ENCODE measurements at places on chromosomes 12 and 14.

GRCh38 chr12:130644566-130644965, 71.5 kb downstream of the RIMBP2 start:
- no peak for DNase-seq

GRCh38 chr12:44708218-44708617, 167.9 kb downstream of the NELL2 start:
- DNase-seq: no peak

DNA sequence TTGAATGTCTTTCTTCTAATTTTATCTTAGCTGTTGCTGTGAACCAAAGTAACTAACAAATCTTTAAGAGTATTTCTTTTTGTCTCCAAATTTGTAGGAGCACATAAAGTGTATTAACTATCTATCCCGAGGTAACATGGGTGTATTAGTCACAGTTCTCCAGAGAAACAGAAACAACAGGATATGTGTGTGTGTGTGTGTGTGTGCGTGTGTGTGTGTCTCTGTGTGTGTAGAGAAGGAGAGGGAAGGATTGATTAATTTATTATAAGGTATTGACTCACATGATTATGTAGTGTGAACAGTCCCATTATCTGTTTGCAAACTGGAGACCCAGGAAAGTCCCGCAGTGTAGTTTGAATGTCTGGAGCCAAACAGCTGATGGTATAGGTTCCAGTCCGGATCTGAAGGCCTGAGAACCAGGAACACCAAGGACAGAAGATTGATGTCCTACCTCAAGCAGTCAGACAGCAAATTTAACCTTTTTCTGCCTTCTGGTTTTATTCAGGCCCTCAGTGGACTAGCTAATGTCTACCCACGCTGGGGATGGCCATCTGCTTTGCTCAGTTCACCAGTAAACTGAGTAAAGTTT, 14.4 kb downstream of the G2E3 start:
- DNase-seq: no peak

DNA sequence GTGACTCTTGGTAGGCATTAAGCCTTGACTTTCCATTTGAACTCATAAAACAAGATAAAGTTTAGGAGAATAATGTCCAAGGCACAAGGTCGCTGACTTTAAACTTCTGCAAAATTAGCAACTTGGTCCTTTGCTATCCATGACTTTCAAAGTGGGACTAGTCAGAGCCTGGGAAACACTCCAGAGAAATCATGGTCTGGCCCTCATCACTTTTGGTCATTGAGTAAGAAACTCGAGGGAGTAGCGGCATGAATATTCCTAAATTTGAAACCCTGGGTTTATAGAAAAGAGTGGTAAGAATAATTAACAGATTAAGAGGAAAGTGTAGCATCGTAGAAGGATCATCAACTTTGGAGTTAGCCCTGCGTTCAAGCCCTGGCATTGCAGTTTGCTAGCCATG, 16.9 kb upstream of the APPL2 start:
- DNase-seq: no peak

DNA sequence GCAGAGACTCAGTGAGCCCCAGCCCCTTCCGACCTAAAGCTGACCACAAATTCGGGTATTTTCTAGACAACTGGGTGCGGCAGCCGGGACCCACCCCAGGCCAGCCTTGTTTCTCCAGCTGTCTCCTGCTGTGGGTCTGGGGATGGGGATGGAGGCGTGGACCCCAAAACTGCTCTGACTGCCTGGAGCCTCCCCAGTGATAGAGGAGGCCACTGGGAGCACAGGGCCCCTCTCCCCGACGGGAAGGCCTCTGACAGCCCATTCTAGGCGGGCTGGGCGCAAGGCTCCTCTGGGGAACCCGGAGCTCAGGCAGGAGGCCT, 38.2 kb upstream of the TDRD9 start:
- DNase-seq: no peak

GRCh38 chr12:53941187-53941586, 2.6 kb downstream of the HOXC13 start:
- no peak for DNase-seq

DNA sequence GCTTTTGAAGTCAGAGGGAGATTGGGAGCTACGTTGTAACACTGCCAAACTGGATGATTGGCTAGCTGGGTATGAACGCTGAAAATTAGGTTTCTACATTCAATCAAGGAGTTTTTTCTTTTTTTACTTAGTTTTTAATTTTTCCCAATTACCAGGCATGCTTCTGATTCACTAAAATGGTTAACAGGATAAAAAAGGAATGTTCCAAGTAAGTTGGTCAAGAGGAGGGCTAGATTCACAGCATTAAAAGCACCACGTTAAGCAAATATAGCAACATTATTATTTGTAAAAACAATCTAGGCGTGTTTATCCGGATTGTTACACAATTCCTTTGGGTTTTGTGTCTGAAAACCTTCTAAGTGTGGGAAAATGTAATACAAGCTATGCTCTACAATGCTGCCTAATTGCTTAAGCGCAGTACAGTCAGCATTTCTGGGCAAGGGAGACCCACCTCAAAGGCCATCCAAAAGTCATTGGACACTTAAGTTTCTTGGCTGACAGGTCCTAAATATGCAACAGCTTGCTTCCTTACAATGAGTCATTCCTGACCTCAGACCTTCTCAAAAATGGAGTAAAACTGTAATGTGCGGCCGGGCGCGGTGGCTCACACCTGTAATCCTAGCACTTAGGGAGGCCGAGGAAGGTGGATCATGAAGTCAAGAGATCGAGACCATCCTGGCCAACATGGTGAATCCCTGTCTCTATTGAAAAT, 1.2 kb downstream of the RPLP0 start:
- no peak for DNase-seq

DNA sequence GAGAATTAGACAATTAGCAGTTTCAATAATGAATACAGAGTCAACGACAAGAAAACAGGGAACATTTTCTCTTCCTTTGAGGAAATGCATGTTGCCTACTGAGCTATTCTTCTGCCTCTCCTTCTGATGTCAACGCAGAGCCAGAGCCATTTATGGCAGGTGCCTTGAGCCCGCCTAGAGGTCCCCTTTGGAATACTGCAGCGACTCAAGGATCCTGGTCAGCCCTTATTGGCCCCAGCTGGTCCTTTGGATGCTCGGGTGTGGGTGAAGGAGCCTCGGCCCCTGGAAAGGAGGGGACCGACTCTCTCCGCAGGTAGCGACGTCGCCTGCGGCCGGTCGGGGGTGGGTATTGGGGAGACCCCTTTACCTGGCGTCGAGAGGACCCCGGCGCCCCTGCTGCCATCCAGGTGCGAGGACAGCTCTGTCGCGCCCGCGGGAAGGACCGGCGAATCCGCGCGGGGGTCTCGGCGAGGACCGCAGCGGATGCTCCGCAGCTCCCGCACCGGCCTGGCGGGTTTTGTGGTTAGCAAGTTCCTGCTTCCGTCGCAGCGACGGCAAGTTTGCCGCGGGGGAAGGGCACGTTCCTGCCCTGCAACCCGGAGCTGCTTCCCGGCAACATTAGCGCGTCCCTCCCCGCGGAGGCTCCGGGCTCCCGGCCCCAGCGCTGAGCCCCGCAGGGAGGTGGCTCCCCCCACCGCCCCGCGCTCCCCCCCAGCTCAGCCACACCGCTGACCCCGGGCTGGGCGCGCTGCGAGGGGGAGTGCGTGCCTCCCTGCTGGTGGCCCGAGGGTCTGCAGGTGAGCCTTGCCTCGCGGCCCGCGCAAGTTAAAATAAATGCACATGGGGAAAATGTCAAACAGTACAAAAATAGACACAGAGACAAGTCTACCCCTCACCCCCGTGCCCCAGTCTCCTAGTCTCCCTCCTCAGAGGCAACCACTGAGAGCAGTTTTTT, at the start of gene MANSC1:
MANSC1 (minus strand) TSS at position 532 of the 955 bp plus-strand sequence. CDS start 6,928 bp downstream, outside the sequence.
- DNase-seq: peak; percentile 57

- DNase-seq: no peak
Observed at GRCh38 chr14:87467578-87467977, 525.4 kb downstream of the GALC start.

DNA sequence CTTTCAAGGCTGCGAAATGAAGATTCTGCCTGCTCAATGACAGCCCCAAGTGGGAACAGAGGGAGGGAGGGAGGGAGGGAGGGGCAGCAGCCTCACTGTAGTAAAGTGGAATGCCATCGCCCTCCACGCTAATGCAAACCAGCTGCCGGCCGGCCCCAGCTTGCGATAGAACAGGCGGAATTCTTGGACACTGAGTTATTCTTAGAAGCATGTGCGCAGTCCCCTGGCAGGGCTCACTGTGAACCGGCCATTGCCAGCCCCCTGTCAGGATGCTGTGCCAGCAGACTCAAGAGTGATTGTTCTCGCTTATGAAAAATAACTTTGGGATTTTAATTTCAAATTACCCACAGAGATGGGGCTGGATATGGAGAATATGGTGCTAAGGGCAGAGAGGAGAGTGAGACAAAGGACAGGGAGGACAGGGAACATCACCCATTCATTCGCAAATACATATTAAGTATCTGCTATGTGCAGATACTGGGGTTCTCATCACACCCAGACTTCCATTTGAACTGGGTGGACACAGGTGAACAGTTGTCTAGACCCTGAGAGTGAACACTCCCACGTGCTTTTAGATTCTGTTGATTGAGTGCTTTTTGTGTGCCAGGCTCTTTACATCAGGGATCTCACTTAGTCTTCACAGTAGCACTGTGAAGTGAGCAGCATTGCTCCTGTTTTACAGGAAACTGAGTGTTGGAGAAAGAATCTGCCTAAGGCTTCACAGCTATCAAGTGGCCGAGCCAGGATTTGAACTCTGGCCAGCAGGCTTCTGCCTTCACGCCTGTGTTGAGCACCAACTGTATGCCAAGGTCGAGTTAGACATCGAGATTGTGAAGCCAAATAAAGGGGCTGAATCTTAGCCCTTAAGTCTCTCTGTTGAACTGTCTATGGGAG, 192.9 kb downstream of the C12orf75 start:
- no peak for DNase-seq

DNA sequence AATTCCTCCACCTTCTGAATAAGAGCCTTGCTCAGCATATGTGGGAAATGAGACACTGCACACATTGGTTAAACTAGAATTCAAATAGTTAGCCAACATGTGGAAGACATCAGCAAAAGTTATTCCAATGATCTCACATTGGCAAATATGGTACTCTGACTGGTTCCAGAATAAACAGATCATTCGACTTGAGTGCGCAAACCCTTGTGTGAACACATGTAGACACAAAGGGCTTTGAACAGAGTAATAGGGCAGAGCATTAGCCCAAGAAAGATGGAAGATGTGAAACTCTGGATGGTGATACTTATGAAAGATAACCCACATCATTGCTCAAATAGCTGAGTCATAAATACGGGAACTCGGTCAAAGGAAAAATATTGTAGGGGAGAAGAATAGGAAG, 1133.4 kb upstream of the SEL1L start:
- no peak for DNase-seq

GRCh38 chr12:62434494-62435302, 31.9 kb upstream of the MON2 start:
- no peak for DNase-seq

GRCh38 chr12:110254971-110255540, 26.0 kb upstream of the ATP2A2 start:
- DNase-seq: no peak

DNA sequence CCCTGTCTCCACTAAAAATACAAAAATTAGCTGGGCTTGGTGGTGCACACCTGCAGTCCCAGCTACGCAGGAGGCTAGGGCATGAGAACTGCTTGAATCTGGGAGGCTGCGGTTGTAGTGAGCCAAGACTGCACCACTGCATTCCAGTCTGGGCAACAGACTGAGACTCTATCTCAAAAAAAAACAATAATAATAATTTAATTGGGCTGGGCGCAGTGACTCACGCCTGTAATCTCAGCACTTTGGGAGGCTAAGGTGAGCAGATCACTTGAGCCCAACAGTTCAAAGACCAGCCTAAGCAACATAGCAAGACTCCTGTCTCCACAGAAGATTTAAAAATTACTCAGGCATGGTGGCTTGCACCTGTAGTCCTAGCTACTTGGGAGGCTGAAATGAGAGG, 26.7 kb downstream of the CBX5 start:
- DNase-seq: no peak

DNA sequence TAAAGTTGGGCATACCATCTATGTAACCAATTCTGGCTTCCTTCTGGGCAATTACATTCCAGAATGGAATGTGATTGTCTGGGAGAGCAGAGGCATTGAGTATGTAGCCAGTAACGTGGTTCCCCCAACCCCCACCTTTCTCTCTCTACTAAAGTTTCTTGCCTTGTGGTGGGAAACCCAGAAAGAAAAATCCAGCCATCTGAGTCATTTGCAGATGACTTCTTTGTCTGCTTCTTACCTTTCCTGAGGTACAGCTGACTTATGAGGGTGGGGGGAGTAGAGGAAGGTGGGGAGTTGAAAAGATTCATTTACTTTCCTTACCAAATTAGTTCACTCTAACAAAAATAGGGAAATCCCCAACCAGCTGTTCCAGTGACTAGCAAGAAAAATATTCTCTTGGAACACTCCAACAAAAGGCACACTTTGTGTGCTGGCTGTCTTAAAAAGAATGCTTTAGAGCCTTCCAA, 112.1 kb upstream of the FRMD6 start:
- no peak for DNase-seq

DNA sequence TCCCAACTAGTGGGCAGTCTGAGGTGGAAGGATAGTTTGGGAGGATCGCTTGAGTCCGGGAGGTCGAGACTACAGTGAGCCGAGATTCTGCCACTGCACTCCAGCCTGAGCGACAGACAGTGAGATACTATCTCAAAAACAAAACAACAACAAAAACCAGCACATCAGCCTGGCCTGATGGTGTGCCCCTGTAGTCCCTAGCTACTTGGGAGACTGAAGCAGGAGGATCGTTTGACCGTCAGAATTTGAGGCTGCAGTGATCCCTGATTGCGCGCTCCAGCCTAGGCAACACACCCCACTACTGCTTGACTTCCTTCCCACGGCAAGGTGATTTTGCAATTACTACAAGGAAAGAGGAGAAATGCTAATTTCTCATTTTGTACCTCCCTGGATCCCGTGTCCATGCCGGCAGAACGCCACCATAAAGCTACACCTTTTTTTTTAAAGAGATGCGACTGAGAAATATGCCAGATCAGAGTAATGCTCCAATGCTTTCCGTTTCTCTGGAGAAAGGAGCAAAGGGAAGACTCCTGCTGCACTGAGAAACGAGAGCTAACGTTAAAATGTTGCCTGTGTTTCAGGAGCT, 672 bp upstream of the SCFD1 start:
- no peak for DNase-seq

DNA sequence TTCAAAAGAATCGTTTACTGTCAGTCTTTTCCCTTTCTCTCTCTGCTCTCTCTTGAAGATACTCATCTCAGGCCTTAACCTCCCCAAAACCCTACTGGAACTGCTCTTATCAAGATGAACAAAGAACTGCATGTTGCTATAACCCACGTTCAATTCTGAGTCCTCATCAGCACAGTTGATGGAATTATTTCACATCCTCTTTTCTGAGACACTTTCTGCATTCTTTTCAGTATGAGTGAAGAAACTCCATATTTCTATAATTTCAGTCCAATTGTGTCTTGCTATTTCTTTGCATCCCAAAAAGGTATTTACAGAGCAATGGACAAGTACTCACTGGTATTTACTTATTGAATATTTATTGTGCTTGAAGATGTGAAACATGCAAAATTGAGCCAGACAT, 160.1 kb upstream of the CPNE8 start:
- no peak for DNase-seq

DNA sequence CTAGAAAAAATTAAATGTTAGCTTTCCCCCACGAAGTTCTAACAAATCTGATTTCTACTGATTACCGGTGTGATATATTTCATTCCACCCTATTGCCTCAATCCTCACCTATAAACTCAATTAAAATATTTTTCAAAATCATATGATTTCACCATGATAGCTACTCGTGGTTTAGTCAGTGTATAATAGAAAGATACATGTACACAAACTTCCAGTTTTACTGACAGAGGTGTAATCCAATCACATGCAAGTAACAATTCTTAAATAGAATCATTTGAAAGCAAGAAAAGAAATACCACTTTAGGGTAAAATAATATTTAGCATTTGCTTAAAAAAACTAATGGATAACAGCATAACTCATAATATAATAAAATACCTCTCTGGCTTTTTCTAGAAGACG, 55.0 kb upstream of the C12orf50 start:
- no peak for DNase-seq

Measured in globus pallidus (tissue), 1 donor.